ENCODE measurements at places on chromosomes 5 and 9.

DNA sequence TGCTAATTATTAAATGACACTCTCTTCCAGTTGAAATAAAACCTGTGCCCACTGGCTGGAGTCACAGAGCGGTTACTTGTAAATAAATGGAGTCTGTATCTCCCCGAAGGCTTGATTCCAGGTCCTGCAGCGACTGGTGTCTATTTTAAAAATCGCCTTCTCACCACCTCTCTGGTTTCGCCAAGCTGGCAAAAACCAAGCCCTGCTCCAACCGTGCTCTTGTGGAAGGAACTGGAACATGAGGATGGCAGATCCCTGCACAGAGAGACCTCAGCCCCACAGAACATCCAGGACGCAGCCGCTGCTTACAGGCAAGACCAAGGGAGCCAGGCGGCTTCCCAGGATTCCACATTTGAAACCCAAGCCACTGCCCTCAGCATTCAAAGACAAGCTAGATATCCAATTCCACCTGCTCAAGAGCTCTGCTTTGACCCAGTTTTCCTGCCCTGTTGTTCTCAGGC, 15.0 kb downstream of the SEMA4D start:
- DNase-seq: no peak

GRCh38 chr9:125810161-125810560, 63.0 kb downstream of the PBX3 start:
- no peak for DNase-seq

- no peak for DNase-seq
These were observed 415.7 kb downstream of the PLK2 start for GRCh38 chr5:58044166-58044565.

GRCh38 chr9:86660146-86660943, 287.0 kb downstream of the GAS1 start:
- DNase-seq: peak; percentile 54

DNA sequence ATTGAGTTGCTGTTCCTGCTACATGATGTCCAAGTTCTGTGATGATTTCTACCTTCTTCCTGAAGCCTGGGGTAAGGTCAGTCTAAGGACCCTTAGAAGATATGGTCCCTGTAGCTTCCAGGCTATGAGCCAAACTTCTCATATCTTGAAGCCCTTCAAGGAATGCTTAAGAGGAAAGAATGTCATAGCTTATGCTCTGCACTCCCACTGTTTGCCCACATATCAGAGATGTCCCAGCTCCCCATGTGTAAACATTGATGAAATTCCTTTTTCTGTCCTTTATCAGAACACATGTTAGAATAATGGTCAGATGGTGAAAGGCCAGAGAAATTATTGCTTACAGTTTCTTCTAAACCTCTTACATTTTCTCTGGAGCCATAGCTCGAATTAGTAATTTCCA, 41.4 kb upstream of the RUSC2 start:
- DNase-seq: no peak

DNA sequence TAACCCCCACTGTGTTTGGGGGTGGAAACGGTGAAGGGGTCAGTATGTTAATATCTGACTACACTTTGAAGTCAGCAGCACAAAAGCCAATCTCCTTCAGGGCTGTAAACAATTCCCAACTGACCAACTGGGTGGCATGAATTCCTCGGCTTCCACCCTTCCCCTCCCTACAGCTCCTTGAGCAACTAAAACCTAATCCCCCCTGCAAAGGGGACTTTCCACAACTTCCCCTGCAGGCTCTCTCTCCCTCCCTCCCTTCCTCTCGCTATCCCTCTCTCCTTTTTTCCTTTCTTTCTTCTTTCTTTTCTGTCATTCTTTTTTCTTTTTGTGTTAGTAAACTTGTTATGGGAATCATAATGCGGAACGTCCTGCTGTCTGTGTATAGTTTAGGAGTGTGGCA, 65.1 kb upstream of the PTCH1 start:
- DNase-seq: no peak

DNA sequence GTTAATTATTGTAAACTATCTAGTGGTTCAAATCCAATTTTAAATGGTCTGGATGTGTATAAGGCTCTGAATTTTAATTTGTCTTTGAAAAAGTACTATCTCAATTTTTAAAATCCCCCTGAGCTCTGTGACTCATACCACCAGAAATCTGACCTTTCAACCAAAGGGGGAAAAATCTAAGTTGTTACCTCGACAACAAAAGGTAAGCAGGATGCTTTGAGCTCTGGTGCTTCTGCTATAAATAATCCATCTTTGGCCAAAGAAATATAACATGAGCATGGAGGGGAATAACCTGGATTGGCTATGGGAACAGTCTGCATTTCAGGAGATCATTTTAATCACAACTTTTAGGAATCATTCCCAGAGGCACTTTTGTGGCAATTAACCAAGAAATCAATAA, 76.3 kb upstream of the PCSK1 start:
- DNase-seq: no peak

- DNase-seq: peak; percentile 55
These were observed 48.6 kb downstream of the RGS3 start for GRCh38 chr9:113511856-113512761.

DNA sequence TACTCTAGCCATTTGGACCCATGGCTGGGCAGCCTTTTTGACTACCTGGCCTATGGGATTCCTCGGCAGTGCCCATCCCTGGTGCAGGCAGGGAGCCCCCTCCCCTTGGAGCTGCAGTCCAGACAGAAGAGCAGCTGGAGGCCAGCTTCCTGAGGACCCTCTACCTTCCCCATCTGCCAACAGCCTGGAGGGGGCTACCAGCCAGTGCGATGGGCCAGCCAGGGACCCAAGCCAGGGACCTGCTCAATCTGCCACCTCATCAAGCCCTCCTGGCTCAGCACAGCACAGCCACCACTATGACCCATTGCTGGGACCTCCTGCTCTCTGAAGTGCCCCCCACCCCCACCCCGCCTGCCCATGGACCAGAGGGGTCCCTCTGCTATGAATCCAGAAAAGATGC, 22.6 kb upstream of the TDRD7 start:
- no peak for DNase-seq

- DNase-seq: no peak
These were observed 388.0 kb downstream of the ICE1 start for GRCh38 chr5:5810461-5810860.

DNA sequence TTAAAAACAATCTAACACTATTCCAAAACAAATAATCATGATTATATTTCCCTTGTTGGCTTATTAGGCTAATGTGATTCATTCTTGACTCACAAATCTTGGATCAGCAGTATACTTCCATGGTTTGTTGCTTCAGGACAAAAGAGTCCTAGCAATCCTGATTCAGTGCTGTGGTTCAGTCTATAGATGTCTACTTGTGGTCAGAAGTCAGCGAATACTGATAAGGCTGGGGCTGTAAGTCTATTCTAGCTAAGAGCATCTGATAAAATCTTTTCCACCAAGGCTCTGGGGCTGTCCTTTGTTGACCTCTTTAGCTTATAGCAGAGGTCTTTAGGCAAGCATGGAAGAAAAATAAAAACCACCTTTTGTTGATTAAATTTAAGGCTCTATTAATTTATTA, 4.4 kb upstream of the SMIM3 start:
- no peak for DNase-seq

- DNase-seq: no peak
These were observed 58.1 kb upstream of the SHISAL2B start for GRCh38 chr5:64632251-64632650.

DNA sequence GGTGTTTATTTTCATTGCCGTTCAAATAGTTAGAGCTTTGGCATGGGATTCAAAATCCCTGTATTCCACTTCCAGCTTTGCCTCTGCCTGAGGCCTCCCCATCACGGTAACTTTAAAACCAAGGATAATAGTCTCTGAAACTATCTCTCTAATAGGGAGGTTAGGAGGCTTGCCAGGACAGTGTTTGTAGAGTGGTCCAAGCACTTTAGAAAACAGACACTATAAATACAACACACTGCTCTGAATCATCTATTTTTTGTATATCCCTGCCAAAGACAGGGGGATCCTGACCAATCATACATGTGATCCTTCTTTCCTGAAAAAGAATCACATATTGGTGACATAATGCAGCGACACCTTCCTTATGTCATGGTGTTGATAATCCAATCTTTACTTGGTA, 326.8 kb downstream of the BNC2 start:
- DNase-seq: no peak

DNA sequence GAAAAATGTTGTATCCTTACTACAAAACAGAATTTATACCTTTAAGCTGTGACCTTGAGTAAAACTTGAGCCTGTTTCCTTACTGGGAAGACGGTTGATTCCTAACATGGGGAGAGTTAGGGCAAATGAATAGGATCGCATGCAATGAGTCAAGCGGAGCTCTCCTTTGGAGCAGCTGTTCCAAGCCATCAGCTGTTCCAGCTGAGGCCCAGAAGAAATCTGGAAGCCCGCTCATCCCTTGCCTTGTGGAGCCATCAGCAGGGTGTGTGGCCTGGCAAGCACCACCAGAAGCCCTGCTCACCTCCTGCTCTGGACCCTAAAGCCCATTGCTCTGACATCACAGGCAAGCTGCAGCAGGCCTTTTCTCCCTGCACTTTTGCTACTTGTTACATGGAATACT, 8.0 kb downstream of the KIAA1191 start:
- no peak for DNase-seq

DNA sequence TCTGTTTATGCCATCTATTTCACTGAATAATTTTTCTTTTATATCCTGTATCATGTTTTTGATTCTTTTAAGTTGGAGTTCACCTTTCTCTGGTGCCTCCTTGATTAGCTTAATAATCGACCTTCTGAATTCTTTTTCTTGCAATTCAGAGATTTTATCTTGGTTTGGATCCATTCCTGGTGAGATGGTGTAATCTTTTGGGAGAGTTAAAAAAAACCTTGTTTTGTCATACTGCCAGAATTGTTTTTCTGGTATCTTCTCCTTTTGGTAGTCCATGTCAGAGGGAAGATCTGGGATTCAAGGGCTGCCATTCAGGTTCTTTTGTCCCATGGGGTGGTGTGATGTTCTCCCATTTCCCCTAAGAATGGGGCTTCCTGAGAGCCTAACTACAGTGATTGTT, 800.8 kb upstream of the TYRP1 start:
- no peak for DNase-seq

All from Jurkat, Clone E6-1 (cell line).